Activated CD4-positive, alpha-beta T cell treated with anti-CD3 and anti-CD28 coated beads for 36 hours (primary cell): ENCODE measurements at places on chromosomes 4 and X.

DNA sequence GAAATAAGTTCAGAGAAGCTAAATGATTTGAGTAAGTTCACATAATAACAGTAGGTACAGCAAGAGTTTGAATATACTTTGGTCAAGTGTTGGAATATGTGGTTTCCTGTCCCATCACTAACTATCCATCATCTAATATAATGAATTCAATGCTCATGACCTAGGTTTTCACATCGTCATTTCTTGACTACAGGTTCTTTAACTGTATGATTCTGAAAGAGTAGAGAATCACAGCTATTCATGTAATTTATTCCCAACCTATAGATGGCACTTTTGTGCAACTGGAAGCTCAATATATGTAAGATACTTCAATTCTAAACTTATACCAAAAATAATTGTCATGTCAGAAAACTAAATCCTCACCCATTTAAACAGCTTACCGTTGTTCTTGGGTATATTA is 53.1 kb downstream of the TIGD2 start:
- DNase-seq, result no peak

DNA sequence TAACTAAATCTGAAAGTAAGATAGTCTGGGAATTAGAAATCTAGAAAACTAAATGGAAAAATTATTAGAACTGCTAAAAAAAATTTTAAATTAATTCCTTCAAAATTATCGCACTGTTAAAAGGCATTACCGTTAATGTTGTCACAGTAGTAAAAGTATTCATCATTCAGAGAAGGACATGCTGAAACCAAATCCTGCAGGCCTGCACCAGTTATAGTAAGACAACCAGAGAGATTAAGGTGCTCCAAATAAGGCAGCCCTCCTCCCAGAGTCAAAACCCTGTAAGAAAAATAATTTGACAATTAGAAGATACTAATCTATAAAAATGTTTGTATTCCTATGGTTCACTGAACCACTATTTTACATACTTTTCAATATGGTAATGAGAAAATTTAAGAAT is 43.0 kb downstream of the FBXL5 start:
- no peak for DNase-seq

- DNase-seq, result no peak
Measured at GRCh38 chr4:128737098-128737513, 72.4 kb upstream of the JADE1 start.

- peak; percentile 30 for DNase-seq
Measured at GRCh38 chr4:83771113-83771705, 235.3 kb downstream of the GPAT3 start.

DNA sequence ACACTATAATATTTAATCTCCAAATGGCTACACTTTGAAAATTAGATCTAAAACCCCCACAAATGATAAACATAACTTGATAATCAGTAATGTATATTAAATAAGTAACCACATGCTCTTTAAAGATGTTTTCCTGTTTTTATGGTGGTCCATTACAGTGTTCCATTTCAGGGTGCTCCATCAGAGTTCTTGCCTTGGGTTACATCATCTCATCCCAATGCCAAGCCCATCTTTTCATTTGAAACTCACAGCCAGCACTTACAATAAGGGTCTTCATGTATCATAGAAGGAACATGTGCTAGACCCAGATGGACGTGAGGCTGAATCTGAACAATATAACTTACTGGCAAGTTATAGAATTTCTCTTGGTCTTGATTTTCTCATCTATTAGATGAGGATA is 10.5 kb upstream of the PAQR3 start:
- DNase-seq, result no peak

GRCh38 chr4:52704133-52704532 is 45.0 kb upstream of the USP46 start:
- no peak for DNase-seq
